ENCODE measurements at places on chromosomes 13 and 19.

DNA sequence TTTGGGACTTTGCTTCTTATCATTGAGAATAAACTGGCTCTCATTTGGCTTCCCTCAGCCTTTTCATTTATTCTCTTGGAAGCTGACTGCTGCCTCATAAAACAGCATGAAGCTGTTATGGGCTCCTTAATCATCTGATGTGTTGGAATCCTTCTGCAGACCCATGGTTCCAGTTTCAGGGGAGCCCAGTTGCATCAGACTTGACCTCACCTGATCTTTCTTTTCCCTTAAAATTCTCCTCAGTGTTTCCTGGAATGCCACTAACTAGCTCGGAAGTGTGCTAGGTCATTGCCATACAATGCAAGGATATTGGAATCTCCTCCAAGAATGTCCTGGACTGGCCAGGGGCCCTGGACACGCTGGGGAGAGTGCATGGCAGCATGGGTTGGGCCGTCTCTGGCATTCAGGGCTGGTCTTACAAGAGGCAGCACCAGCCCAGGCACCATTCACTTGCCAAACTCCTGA lies 158.7 kb downstream of the FLT1 start:
- DNase-seq: no peak

DNA sequence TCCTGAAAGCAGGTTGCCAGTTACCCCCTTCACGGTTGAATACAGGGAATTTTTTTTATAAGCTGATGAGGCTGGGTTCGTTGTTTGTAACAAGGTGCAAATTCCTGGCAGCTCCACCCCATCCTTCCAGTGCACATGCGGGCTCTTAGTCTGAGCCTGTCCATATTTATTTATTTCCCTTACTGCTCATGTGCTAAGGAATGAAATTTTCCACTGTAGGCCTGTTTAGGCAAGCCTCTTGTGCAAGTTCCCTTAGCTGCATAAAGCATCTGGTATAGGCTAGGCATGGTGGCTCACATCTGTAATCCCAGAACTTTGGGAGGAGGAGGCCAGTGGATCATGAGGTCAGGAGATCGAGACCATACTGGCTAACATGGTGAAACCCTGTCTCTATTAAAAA lies 560.9 kb upstream of the PCDH9 start:
- no peak for DNase-seq

GRCh38 chr13:27483421-27483820 lies 33.1 kb upstream of the MTIF3 start:
- DNase-seq: no peak

GRCh38 chr19:8935460-8935859 lies 74.7 kb downstream of the MUC16 start:
- DNase-seq: no peak

DNA sequence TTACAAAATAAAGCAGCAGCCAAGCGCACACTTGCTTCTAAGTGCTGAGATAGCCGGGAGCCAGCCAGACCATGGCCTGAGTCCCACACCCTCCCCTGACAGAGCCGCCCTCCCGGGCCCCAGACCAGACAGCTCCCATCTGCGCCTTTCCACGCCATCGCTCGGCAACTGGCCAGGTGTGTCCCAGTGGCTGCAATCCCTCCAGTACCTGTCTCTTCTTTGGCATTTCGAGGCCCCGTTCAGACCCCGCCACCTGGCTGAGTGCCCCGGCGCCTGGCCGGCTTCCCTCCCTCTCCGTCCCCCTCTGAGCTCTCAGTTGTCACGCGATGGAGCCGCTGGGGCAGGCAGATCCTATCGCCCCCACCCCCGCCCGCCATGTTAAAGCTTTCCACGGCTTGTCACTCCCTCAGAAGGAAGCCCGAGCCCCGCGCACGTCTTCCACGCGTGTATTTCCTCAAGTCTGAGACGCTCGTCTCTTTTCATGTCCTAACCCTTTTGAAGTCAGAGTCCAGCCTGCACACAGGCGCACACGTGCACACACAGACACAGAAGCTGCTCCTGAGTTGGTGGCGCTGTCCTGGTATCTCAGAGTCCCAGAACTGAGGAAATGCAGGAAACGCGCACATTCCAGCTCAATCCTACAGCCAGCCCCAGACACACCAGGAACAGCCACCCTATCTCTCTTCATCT lies 7.9 kb downstream of the MLLT1 start:
- no peak for DNase-seq

DNA sequence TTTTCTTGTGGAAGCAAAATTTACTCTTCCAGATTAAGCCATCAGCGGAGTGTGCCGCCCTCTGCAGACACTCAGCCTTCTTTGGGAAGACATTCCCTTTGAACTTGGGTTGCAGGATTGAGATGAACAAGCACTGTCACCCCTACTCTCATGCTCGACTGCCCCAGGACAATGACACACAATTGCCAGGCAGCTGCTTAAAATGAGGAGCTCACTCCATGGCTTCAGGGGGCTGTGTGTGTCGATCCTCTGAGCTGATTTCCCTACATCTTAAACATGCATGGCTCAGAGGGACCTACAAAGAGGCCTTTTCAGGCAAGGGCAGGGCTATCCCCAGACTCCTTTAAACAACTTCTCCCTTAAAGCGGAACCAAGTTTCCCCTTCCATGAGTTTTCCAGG lies 107.5 kb upstream of the MBNL2 start:
- no peak for DNase-seq

- no peak for DNase-seq
These were observed 75.5 kb upstream of the MEDAG start for GRCh38 chr13:30830638-30830965.
